CD4-positive, alpha-beta T cell treated with Interleukin-2 at 100 ng/mL for 4 hours (primary cell): ENCODE measurements at places on chromosomes 4 and X.

DNA sequence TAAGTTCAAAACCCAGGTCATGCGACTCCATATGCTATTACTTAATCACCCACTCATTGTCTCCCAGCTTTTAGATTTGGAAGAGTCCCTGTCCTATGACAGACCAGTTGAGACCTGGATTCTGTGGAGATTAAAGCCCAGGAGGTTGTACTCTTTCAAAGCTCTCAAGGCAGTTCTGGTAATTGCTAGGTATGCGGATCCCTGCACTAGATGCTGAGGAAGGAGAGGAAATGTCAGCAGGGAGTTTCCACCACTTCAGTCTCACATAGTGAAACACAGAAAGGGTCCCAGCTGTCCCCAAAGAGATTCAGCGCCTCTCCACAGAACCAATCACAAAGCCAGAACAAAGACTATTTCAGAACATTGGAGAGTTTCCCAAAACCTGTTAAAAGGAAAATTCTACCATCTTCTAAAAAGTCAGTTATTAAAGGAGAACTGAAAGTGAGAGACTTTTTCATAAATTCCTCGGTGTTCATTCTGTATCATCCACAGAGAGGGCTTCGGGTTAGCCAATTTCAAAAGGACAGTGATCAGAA lies 53.4 kb downstream of the IRF2 start:
- peak; percentile 33 for DNase-seq

GRCh38 chr4:176439611-176440010 lies 119.8 kb downstream of the SPCS3 start:
- DNase-seq = no peak

DNA sequence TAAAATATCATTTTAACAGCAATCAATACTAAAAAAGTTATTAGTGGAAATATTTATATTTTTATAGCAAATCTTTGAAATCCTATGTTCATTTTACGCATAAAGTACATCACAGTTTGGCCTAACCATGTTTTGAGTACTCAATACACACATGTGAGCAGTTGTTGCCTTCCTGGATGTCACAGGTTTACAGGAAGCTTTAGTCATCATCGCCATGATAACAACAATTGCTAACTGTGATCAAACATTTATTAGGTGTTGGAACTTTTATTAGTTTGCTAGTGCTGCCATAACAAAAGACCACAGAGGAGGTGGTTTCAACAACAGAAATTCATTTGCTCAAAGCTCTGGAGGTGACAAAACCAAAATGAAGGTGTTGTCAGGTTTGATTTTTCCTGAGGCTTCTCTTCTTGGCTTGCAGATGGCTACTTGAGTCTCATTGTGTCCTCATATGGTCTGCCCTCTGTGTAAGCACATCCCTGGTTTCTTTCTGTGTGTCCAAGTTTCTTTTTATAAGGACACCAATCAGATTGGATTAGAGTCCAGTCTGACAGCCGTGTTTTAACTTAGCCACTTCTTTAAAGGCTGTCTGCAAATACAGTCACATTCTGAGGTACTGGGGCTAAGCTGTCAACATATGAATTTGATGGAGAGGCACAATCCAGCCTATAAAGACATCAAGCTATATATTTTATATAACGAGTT lies 43.1 kb upstream of the BOD1L1 start:
- DNase-seq = no peak

GRCh38 chrX:46788902-46789301 lies 30.0 kb upstream of the SLC9A7 start:
- no peak for DNase-seq

GRCh38 chr4:105989485-105990242 lies 94.4 kb downstream of the NPNT start:
- no peak for DNase-seq

DNA sequence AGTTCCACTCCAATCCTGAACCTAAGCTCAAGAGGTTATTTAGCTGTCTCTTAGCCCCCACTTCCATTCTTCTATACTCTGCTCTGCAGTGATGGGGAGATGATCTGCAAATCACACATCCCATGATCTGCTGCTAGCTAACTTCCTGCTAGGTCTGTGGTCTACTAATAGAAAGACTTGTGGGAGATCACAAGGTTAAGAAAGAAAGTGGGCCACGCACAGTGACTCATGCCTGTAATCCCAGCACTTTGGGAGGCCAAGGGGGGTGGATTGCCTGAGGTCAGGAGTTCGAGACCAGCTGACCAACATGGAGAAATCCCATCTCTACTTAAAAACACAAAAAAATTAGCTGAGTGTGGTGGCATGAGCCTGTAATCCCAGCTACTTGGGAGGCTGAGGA lies 471.1 kb upstream of the NWD2 start:
- no peak for DNase-seq

DNA sequence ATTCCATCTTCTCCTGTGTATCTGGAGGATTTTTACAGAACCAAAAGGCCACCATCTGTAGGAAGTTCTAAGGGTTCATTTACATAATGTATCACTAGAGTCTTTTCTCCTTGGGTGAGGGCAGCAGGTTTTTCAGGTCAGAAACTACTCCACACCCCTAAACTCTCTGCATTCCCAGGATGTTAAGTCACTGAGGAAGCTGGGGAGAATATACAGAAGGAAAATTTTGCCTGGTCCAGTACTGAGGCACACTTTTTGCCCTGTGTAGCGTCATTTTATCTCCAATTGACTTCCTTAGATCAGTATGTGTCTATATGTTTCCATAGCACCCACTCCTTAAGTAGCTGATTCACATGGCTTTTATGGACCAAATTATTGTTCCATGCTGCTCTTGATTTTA lies 17.0 kb downstream of the XKRX start:
- no peak for DNase-seq
